Peyer's patch (tissue), 4 donors: ENCODE measurements at places on chromosomes 4 and X. TPM values are rescaled to one million over a fixed set of nuclear protein-coding genes. Genes with fewer than 3 reads are reported as not detected.

GRCh38 chr4:180900781-180901180 is 1342.4 kb upstream of the TENM3 start:
- no peak for DNase-seq

DNA sequence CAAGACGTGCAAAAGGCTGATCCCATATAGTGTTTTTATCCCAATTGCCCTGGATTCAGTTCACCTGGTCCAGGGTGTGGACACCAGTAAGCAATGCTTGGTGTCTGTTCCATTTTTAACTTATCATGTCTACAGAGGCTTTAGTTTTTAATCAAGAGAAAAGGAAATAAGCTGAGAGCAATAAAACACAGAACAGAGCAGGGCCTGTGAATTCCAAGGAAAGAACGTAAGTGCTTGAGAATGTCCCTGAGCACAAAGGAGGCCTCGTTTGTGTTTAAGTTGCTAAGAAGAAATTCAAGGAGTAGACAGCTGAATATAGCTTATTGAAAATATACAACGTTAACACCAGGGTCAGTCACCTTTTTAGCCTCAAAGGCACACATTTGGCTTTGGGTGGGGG is 191.3 kb downstream of the GPC3 start:
- no peak for DNase-seq

GRCh38 chr4:48329976-48330375 is 11.4 kb upstream of the SLAIN2 start:
- DNase-seq: no peak

- DNase-seq: no peak
Measured at GRCh38 chr4:100081491-100081890, 108.8 kb downstream of the DDIT4L start.

DNA sequence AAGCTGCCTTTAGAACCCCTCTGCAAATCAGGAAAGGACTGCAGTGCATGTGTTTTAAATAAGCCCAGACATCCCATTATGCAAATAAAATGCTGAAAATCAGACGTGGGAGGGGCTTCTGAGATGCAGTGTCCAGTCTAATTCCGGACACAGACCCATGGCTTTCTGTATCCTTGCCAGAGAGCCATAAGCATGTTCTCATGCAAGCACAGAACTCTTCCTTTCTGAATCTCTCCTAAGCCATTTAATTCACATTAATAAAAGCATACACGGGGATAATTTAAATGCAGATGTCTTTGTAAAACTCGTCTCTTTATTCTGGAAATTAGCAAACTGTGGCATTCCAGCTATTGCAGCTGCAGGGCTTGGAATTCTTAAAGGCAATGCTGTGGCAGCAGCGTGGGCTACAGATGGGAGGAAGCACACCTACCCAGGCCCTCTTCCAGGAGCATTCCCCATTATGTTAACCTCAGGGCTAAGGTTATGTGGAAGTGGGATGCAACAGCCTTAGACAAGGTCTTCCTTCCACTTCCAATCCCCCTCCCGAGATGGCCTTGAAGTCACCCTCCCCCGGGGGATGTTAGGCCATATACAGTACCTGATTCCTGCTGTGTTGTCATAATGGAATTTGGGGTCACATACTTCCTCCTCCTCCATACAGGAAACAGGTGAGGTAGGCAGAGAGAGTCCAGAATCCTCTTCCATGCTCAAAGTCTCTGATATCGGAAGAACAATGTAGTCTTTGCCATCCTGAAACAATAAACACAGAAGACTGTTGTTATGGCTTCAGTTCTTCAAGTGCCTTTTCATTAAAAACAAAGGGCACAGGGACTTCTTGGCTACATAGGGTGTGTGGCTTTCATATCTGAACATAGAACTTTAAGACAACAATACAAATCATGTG is 38.1 kb downstream of the KDR start:
- DNase-seq: no peak

GRCh38 chr4:46994007-46994405 is 625 bp upstream of the GABRA4 start:
- DNase-seq: no peak

- DNase-seq: no peak
Measured at GRCh38 chrX:70437011-70437410, 7.6 kb upstream of the DLG3 start.

DNA sequence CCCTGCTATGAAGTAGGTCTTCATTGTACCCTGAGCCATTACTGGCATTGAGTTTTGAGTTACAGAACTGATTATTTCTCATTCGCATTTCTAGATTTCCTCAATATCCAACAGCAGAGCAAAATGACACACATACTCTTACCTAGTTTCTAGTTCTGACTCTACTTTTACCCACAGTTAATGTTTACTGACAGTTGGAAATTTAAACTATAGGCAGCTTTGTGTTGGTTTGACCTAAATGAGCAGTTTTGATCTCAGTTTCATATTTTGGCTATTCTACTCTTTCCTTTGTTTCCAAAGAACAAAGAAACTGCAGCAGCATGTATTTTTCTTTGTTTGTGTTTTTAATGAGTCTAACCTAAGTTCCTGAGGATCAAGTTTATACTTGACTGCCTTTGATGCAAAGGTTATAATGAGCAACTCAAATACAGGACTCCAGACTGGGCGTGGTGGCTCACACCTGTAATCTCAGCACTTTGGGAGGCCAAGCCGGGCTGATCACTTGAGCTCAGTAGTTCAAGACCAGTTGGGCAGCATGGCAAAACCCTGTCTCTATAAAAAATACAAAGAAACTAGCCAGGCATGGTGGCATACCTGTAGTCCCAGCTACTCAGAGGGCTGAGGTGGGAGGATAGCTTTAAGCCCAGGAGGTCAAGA is 30.4 kb downstream of the TXK start:
- DNase-seq: no peak

DNA sequence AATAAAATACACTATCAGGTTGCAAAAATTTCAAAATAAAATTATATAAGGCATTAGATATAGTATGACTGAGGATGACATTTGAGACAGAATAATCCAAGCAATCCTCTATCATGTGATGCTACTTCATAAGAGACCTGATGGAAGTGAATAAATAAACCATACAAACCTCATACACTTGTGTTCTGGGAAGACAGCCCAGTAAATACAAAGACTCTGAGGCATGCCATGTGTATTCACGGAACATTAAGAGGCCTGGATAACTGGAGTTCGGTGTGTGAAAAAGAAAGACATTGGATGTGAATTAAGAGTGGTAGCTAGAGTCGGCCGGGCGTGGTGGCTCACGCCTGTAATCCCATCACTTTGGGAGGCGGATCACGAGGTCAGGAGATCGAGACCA is 364.2 kb downstream of the ADAM29 start:
- DNase-seq: no peak

- no peak for DNase-seq
Measured at GRCh38 chr4:68366600-68366999, 16.7 kb upstream of the YTHDC1 start.

DNA sequence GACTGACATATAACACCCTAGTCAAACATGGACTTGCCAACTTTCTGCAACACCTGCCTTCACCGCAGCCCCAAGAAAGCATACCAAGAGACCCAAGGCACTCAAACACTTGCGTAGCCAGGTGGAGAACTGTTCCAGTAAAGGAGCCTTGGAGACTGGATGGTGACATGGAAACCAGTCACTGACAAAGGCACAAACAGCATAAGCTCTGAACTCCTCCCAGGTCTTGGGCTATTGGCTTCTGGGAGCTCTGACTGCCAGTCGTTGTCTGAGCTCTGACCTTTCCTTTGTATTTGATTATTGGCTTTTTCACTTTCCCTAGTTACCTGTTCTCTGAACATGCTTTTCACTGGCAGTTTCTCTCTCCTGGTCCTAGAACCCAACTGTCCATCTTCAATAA is 38.3 kb downstream of the ARAP2 start:
- no peak for DNase-seq

DNA sequence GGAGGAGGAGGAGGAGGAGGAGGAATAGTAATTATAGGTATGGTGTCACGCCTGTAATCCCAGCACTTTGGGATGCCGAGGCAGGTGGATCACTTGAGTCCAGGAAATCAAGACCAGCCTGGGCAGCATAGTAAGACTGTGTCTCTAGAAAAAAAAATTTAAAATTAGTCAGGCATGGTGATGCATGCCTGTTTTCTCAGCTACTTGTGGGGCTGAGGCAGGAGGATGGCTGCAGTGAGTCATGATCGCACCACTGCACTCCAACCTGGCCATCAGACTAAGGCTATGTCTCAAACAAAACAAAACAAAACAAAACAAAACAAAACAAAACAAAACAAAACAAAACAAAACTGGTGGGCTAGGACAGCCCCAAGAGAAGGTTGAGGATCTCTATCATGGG is 3.0 kb downstream of the STARD8 start:
- DNase-seq: no peak

- DNase-seq: no peak
Measured at GRCh38 chr4:43296946-43297528, 404.5 kb downstream of the GRXCR1 start.

- DNase-seq: no peak
Measured at GRCh38 chr4:89894649-89895550, at the start of gene MMRN1. Gene MMRN1, plus strand, starts transcription at chr4:89894854. Its CDS starts 118 bp downstream, at chr4:89894972.

DNA sequence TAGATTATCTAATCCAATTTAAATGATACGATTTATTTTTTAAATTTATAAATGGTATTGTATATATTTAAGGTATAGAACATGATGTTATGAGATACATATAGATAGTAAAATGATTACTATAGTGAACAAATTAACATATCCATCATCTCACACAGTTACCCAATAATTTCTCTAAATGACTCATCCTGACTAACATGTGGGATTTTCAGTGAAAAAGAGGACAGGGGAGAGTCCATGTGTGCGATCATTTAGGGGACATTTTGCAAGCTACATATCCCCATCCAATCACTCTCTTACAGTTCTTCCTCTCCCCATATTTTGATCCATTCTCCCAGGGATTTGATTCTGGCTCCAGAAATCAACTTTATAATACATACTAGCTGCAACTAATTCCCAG is 88.2 kb downstream of the ABCB7 start:
- no peak for DNase-seq

GRCh38 chr4:85142451-85142850 is 176.0 kb upstream of the WDFY3 start:
- no peak for DNase-seq

DNA sequence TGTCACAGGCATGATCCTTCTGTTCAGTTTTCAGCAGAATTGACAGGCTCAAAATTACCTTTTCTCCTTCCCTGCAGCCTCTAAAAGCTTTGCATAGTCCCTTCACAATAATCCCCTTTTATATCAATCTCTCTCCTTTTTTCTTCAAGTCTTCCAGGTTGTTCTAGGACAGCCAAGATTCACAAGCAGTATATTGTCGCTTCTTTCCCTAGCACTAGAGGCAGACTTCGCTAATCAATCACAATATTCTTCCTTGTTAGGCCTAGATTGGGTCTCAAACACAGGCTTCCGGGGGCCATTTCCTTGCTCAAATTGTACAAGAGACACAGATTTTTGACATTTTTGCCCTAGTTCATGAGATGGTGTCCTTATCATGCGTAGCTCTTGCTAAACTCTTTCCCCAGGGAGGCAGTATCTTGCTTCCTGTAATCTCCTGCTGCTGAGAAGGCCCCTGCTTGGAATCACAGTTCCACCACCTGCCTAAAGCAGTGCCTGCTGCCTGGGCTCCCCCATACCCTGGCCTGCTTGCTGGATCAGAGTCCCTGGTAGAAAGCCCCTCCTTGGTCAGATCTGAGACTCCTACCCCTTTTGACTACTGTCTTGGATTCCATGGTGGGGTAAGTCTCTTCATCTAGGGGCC is 57.3 kb downstream of the DMP1 start:
- no peak for DNase-seq

- DNase-seq: no peak
Measured at GRCh38 chrX:460823-461640, 74.3 kb upstream of the PPP2R3B start.

DNA sequence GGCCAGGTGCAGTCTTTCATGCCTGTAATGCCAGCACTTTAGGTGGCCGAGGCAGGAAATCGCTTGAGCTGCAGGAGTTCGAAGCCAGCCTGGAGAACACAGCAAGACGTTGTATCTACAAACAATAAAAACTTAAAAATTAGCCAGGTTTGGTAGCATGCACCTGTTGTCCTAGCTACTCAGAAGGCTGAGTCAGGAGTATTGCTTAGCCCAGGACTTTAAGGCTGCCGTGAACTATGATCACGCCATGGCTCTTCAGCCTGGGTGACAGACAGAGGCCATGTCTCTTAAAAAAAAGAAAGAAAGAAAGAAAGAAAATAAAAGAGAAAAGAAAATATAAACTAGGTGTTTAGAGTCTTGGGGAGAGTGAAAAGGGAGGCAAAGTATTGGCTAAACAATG is 96.4 kb upstream of the PDE5A start:
- DNase-seq: no peak

GRCh38 chrX:150648296-150648940 is 44.8 kb upstream of the MTMR1 start:
- no peak for DNase-seq

GRCh38 chr4:37767546-37767945 is 58.9 kb upstream of the PGM2 start:
- DNase-seq: no peak

GRCh38 chr4:15163284-15163645 is 161.0 kb downstream of the CPEB2 start:
- no peak for DNase-seq

DNA sequence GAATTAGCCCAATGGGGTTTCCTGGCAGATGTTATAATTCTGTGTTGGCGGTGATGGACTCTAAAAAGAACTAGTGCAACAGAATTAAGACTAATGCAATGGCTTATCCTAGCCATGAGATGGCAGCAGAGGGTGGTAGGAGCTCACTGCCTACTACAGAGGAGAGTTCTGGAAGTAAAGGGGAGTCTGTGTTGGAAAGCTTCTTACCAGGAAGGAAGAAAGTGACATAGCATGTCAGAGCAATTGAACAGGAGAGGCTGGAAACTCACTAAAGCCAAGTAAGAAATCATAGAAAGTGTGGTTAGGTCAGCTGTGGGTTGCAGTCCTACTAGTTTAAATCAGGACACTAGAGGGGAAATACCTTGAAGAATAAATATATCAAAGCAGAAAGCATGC is 6.3 kb upstream of the TRPC5OS start:
- no peak for DNase-seq

DNA sequence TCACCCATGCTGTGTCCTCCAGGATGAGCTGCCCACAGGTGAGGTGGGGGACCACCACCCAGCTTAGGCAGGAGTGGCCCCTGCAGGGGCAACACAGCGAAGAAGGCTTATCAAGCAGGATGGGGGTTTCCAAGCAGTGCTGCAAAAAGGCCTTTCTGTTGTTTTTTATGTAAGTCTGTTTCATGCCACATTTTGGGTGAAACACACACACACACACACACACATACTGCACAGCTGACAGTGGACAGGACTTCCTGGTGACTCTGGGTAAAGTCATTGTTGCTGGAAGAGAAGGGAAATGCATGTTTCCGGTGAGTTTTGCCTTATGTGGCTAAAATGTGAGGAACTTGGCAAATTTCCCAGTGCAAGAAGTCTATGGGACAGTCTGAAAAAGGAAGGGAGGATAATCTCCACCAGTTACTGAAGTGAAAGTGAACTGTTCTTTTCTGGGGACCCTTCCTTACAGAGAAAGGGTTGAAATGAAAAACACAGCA is 119.2 kb downstream of the IRF2 start:
- DNase-seq: peak; percentile 43

- DNase-seq: no peak
Measured at GRCh38 chr4:14868426-14869395, 133.6 kb upstream of the CPEB2 start.

Gene LRIT3
- not detected for total RNA-seq

Gene ZCCHC18
- 8.3 TPM for total RNA-seq

Gene FOXP3
- 0.66 TPM for total RNA-seq

Gene CUL4B
- 24.8 TPM for total RNA-seq

Gene NIPAL1
- 12.9 TPM for total RNA-seq

Gene NCAPG
- 3.4 TPM for total RNA-seq

Gene TCEAL5
- not detected for total RNA-seq

Gene TLR3
- total RNA-seq: 13.9 TPM

Gene GSX2
- not detected for total RNA-seq

Gene DGKK
- total RNA-seq: not detected

Gene FDCSP
- 2.4 TPM for total RNA-seq

Gene HDX
- total RNA-seq: 3.0 TPM
